Activated T-helper 1 cell treated with Interleukin-2 at 50 U/mL for 16 hours (primary cell): ENCODE measurements at places on chromosomes 4 and X.

DNA sequence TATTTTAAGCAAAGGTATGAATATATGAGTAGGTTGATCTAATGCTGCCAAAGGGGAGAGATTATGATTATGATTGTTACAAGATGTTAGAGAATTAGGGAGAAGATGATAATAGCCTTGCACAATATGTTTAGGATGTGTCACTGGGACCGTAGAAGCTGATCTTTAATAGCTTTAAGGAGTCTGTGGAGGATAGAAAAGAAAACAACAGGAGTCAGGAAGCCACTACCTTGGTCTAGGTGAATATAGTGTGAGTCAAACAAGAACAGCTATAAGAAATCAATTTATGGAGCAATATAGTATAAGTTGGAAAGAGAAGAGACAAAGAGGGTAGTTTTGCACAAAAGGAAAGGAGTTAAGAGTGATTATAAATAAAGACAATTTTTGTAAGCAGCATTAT is 232.7 kb downstream of the FSTL5 start:
- no peak for DNase-seq

GRCh38 chrX:40127052-40127451 is 29.3 kb upstream of the BCOR start:
- DNase-seq: no peak

DNA sequence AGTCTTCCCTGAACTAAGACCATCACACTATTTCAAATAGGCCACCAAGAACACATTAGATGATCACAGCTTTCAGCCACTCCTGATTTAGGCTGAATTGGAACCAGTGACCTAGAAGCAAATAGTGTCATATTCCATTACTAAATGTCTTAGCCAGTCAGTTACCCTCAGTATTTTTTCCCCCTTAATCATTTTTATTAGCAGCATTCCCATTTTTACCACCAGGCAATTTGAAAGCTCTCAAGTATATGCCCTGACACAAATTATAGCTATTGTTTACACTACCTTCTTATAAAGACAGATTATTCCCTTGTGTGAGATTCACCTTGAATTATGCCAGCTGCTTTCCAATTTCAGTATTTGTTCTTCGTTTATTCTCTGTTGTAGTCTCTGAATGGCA is 1146.9 kb downstream of the PDHA2 start:
- DNase-seq: no peak

- DNase-seq: no peak
These were observed at the start of gene KDR for GRCh38 chr4:55125087-55125721. TSS of gene KDR (minus strand) at chr4:55125595. CDS start at chr4:55125293, 302 bp downstream.

DNA sequence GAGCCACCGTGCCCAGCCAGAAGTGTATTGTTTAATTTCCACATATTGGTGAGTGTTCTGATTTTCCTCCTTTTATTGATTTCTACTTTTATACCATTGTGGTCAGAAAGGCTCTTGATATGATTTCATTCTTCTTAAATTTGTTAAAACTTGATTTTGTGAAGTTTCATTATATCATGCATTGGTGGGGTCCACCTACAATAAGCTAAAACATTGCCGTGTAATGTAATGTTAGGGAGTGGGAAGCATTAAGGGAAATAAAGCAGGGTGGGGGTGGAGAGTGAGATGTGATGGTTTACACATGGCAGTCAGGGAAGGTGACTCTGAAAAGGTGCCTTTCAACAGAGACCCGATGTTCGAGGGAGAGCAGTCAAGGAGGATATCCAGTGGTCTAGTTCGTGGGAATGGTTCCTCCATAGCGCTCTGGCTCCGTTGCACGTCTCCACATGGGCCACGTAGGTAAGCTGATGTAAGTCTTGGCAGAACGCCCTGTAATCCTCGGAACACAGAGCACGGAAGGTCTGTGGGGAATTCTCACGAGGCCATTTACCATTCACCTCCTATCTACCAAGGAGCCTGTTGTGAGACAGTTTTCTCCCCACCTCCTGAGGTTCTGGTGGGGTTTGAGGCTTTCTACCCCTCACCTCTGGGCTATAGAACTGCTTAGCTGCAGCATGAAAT is 7.7 kb upstream of the WDR13 start:
- DNase-seq: no peak

- peak; percentile 37 for DNase-seq
These were observed 51.5 kb upstream of the TRIM2 start for GRCh38 chr4:153152501-153153338.

DNA sequence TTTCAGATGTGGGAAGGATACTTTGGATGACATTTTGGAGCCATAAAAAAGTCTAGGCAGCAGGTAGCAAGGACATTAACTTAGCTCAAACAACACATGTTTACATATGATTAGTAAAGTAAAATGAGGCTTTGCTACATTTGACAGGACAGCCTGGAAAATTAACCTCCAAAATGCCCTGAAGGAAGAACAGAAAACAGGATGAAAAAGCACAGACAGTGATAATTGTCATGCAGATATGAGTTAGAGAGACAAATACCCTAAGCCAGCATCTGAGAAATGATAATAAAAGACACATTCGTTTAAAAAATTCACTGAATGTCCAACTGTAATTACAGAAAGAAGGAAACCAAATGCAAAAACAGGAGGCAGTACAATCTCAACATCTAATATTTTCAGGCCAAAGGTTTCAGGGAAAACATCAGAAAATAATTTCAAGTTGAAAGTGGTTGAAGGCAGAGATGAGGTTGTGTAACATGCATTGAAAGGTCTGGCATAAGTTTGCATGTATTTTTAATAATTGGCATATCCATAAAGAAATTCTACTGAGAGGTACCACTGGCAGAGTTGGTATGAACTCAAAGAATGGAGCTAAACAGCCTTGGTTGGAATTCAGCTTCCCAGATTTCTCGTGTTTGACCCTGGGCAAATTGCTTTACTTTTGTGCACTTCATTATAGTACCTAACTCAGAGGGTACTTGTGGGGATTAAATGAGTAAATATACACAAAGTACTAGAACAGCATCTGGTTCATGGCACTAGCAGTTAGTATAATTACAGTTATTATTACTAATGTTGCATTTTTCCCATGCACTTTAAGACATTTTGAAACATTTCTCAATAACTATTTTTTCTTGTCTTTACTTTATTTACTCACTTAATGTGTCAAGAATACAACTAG is 54.4 kb upstream of the MAP9 start:
- no peak for DNase-seq

DNA sequence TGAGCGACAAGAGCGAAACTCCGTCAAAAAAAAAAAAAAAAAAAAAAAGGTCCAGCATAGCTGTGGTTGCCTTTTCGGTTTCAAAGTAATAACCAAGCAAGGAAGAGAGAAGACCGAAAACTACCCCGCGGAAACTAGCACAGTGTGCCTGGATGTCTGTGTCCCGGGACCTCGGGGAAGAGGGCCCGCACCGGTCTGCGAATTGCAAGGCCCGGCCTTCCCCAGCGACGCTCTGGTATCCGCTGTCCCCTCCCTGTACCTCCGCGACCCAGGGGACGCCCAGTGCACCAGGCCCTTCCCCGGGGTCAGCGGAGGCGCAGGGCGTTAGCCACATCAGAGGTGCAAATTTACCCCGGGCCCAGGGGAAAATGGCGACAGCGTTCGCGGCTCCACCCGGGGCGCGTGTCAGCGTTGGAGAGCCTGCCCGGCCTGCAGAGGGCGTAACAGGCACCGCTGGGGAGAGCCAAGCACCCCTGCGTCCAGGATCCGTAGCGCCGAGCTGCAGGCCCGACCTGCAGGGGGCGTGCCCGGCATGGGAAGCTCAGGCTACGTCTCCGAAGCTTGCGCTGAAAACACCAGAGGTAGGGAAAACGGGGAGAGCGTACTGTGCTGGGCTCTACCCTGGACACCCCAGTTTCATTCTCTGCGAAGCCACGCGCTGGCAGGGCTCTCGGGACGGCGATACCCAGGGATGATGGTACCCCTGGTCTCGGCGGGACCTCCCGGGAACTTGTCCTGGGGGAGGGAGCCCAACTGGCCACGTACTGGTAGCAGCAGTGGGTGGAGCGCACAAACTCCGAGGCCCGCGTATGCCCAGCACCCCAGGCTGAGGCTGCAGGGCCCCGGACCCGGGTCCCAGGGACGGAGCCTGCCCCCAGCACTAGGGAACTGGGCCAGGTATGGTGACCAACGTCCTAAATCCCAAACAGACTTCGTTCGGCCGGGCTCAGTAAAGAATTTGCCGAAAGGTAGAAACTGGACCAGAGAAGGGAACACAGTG is 16.2 kb downstream of the NKX6-1 start:
- no peak for DNase-seq
